Cortex of kidney (tissue), 1 donor: ENCODE measurements at places on chromosomes 11 and 22.

GRCh38 chr11:18490319-18490718, 34.7 kb downstream of the LDHAL6A start:
- no peak for DNase-seq

GRCh38 chr11:82864268-82864667, 36.0 kb downstream of the PRCP start:
- DNase-seq: no peak

GRCh38 chr22:18905540-18906409, at the start of gene DGCR6:
Gene DGCR6, plus strand, starts transcription at chr22:18906320. Its CDS starts 55 bp downstream, at chr22:18906375.
- no peak for DNase-seq

GRCh38 chr11:132093536-132094259, 723.3 kb downstream of the NTM start:
- no peak for DNase-seq

- no peak for DNase-seq
These were observed 557 bp downstream of the GTPBP1 start for GRCh38 chr22:38706101-38706900.

DNA sequence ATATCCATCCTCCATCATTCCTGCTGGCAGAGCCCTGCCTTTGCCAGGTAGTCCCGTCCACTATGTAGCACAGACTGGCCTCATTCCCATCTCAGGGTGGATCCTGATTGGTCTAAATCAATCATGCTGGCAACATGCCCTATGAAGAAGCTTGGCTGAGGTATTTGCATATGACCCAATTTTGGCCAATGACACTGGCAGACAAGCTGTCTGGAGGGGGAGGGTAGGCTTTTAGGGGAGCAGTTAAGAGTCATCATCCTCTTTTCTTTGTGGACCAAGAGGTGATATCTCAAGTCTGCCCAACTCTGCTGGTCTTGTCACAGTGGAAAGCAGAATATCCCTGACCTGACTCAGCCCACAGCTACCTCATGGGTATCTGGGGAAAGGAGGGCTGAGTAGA, 5.1 kb downstream of the CCDC89 start:
- DNase-seq: no peak

DNA sequence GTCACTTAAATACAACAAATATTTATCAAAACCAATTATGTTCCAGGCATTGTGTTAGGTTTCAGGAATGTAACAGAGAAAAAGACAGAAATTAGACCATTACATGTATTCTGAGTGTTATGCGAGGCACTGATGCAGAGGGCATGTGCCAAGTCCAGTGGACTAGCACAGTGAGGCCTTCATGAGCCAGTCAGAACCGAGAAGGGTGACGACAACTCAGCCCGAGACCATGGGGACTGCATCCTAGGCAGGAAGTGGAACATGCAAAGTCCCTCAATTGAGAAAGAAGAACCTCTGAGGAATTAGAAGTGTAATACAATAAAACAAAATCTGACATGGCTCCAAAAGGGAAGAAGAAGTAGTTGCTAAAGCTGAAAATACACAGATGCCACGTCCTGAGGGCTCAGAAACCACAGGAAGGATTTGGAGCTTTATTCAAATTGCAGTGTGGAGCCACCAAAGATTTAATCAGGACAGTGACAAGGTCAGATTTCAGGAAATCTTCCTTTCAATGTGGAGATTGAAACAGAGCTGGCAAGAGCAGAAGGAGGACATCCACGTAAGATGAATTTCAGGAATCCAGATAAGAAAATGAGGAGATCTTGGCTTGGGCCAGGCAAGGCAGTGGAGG, 529.6 kb downstream of the NTM start:
- no peak for DNase-seq

GRCh38 chr11:95682552-95682951, 107.0 kb downstream of the FAM76B start:
- DNase-seq: no peak
